DMS153 (cell line): ENCODE measurements at places on chromosomes 7 and 10.

DNA sequence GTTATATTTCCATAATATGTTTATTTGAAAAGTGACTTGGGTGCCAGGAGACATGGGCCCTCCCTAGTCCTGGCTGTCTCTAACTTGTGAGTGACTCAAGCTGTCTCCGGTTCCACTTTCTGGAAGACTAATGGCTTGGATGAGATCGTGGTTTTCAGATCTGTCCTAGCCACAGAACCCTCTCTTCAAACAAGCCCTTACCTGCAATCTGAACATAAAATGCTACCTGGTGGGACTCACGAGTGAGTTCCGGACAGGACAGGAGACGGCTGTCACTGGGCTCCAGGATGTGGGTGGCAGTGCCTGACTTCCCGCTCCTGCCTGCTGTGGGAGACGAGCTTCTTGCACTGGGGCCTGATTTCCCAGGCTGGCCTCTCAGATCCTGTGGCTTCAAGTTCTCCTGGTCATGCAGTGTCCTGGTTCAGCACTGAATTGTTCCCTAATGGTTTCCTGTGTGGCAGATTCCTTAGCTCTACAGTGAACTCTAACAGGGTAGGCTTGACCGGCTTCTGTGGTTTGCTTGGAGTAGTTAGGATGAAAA lies 26.0 kb upstream of the PFKFB3 start:
- no peak for DNase-seq

GRCh38 chr10:80501381-80501912 lies 36.3 kb upstream of the SH2D4B start:
- DNase-seq, result no peak

DNA sequence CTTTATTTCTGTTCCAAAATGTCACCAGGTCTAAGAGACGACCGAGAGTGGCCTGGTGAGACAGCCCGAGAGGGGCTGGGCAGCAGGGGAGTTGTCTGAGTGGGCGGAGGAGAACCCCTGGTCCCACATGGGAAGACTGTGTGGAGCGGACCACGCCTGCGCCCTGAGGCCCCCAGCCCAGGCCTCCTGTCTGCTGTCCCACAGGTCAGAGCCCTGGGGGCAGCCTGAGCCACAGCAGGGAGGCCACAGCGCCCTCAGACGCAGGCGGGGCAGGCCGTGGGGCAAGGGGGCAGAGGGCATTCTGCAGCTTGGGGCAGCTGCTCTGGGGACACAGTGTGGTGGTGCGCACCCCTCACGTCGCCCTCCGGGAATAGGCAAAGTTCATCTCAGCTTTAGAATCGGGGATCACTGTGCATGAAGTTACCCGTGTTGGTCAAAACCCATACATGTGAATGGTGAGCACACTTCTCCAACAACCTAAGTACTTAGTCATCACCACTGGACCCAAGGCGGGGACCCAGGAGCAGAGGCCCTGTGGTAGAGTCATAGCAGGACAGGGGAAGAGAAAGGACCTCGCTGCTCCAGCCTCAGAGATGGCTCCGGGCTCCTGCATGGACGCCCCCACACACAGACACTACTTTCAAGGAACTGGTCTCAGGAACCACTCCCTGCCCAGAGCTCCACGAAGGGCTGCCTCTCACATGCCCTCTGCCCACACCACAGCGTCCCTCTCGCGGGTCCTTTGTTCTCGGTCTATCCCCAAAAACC lies 214.7 kb downstream of the ELFN1 start:
- DNase-seq, result no peak

DNA sequence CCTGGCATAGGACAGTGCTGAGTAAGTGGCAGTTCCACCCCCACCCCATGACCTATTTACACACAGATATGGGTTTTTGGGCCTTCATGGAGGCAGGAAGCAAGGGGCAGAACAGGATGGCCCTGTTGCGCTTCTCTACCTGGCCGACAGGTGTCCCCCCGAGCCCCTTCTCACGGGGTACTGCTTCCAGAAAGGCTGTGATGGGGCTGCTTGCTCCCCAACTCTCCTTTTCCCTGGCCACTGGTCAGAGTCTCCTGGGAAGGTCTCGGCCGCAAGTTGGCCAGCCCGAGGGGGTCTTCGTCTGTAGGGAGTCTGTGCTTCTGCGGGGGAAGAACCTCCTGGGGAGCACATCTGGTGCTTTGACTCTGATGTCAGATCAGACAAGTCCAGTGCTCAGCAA lies 139.8 kb upstream of the TNS3 start:
- no peak for DNase-seq

GRCh38 chr7:27636326-27637006 lies 26.2 kb downstream of the HIBADH start:
- DNase-seq, result no peak

GRCh38 chr7:70595755-70596597 lies 536.0 kb upstream of the GALNT17 start:
- DNase-seq, result no peak

DNA sequence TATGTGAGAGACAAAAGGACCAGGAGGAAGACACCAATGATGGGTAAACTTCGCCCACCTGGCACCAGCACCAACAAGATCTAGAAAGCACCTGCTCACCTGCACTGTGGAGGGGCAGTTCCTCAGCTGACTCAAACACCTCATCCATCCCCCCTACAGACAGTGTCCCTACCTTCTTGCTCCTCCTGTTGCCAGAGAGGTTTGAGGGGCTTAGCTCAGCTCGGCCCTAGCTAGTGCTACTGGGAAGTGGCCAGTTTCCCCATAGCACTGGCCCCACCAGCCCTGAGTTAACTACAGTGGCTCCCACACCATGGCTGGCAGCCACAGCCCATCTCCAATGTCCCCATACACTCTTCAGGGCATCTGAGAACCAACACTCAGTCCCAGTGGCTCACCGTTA lies 70.8 kb downstream of the GRID1 start:
- DNase-seq, result no peak

GRCh38 chr7:376306-377079 lies 86.5 kb downstream of the FOXL3 start:
- DNase-seq, result no peak

DNA sequence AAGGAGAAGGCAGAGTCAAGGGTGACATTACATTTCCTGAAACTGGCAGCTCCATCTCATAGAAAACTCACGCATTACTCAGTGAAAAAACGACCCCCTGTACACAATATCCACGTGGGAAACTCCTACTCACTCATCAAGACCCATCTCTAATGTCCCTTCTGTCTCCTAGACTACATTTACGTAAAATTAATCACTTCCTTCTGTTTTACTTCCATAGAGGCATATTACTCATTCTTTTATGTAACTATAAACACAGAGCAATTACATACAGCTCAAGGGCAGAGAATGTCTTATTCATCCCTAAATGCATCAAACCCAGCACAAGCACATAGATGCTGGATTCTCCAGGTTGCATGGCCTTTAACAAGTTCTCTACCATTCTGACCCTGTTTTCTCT lies 281.8 kb downstream of the KCNMA1 start:
- no peak for DNase-seq

DNA sequence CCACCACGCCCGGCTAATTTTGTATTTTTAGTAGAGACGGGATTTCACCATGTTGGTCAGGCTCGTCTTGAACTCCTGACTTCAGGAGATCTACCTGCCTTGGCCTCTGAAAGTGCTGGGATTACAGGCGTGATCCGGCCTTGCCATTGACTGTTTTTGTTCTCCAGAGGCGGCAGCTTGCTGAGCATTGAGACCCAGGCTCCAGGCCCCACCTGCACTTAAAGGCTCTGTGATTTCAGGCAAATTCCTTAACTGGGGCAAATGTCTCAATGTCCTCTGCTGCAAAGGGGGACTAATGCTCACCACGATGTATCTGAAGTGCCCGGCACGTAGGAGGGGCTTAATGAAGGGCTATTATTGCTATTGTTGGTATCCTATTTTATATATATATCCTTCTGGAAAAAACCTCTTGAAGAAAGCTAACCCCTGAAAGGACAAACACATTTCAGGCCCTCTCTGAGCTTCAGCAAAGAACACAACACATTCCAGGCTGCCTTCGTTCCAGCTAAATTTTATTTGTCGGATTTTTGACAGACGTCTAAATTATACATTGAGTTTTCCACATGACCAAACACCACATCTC lies 29.0 kb downstream of the TRIM8 start:
- DNase-seq, result no peak

DNA sequence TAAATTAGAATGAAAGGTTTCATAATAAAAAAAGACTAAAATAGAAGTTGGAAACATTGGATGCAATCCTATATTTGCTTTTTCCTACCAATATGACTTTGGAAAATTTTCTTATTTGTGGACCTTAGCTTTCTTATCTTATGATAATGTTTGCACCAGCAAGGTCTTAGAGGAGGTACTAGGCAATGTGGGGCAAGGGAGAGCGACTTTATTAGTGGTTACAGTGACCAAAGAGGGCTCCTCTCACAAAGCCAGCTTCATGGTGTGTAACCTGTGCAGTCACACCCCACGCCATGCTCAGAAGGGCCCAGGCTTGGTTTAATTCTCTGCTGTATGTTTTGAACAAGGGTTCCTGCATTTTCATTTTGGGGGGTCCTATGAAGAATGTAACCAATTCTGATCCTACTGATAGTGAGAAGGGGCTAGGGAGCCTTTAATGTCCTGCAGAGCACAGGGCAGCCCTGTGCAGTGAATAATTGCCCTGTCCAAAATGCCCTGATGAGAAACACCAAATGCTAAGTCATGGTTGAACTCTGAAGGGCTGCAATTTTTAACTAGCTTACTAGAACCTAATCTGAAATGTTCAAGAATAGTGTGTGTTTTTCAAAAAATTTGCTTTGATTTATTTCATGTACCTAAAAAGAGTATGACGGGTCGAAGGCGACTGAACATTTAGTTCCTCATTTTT lies 1047.8 kb downstream of the LRMDA start:
- no peak for DNase-seq

DNA sequence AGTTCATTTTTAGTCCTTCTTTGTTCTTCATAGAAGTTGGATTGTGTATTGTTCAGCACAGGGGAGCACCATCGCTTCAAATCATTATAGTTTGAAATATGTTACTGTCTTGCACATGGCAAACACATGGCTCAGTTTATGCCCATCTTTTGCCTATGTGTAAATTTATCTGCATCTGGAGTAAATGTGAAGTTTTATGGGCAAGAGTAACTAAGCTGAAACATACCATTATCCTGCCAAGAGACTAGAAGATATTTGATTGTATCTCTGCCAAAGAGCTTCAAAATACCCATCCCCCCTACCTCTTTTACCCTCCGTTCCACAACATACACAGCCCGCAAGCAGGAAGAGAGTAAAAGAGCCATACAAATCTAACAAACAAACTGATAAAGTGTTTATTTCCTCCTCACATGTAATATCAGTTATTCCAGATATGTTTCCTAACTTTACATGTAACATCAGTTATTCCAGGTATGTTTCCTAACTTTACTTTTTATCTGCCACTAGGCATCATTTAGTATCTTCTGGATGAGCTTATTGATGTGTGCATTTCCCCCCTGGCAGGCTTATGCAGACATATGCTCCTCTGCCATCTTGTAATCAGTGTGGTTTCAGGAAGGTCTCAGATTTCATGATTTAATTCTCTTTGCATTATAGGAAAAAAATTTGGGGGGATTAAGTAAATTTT lies 127.7 kb downstream of the SRI start:
- no peak for DNase-seq

DNA sequence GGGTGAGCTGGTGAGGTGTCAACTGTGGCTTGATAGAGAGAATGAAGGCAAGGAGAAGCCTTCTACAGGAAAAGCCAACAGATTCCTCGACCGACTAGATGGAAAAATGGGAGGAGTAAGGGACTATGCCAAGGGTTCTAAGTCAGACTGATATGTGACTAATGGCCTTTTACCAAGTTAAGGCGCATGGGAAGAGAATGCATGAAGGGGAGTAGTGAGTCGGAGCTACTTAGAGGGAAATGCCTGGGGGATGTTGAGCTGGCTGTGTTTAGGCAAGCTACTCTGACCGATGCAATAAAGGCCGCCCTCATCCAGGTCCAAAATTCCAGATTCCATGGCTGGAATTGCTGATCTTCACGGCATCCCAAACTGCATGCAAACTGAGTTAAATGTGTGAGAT lies 48.2 kb downstream of the APBB1IP start:
- no peak for DNase-seq

GRCh38 chr10:107067843-107068242 lies 96.7 kb downstream of the SORCS1 start:
- DNase-seq, result no peak

DNA sequence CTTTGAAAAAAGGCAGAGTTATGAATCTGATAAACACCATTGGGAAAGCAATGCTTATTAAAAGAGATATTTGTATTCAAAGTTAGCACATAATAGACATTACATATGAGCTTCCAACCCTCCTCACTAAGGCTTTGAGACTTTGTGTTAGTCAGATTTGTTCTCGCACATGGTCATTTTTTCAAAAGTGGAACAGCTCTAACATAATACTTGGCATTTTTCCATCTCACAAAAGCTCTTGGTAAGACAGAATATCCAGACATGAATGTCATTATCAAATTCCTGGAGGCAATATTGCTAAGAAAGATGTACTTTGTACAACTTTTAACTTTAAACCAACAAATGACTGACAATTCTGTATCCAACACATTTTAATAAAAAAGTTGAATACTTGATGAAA lies 292.4 kb upstream of the SMIM30 start:
- no peak for DNase-seq
